ENCODE measurements at places on chromosomes 16 and 17.

DNA sequence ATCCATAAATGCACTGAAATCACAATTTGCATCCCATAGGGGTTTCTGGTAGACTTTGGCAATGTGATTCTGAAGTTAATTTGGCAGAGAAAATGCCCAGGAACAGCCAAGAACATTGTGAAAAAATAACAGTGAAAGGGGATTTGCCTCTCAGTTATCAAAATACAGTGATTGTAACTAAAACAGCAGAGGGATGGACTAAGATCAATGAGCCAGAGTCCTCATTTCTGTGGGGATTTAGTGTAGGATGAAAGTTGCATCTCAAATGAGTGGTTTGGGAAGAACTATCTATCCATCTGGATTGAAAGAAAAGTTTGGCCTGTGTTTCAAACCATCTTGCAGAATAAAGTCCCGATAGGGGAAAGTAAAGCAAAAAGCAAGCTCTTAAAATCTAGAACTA lies 28.1 kb downstream of the MYBBP1A start:
- DNase-seq = no peak

GRCh38 chr17:55751720-55752250 lies 934 bp downstream of the PCTP start:
- DNase-seq = no peak

- no peak for DNase-seq
Measured at GRCh38 chr16:73172241-73172972, 124.5 kb upstream of the ZFHX3 start.

- DNase-seq = no peak
Measured at GRCh38 chr16:2040041-2040786, 7.4 kb downstream of the NTHL1 start.

DNA sequence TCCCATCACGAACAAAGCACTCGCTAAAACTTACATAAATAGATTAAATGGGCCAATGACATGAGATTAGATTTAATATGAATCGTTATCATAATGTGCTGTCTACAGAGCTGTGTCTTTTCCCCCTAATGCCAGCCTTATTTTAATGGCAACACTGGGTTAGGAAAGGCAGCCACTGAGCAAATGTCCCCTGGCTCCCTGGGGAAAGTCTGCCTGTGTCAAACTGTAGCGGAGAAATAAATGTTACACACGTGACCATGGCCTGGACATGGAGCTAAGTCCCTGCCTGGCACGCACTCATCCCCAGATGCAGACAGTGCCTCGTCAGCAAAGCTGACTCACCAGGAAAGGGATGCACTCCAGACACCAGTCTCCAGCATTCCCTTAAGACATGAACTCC lies 61.3 kb upstream of the SDK2 start:
- DNase-seq = no peak

- DNase-seq = no peak
Measured at GRCh38 chr17:39238311-39238972, 12.7 kb upstream of the STAC2 start.

GRCh38 chr17:37488009-37488604 lies 1.6 kb upstream of the DUSP14 start:
- DNase-seq = no peak

DNA sequence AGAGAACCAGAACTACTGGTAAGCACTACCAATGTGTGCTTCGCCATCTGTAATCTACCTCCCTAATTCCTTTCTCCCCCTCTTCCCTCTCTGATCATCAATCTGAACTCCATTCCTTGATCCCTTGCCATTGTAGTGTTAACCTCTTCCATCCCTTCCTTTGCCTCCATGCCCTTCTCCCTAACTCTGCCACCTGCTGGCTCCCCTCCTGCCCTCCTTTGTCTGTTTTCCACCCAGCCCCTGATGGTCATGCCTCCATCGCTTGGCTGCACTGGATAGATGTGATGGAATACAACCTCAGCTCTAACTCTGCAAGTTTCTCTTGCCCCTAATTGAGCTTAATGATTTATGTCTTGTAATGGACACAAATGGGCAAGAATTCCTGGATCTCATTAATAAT lies 108.2 kb upstream of the ASIC2 start:
- no peak for DNase-seq

DNA sequence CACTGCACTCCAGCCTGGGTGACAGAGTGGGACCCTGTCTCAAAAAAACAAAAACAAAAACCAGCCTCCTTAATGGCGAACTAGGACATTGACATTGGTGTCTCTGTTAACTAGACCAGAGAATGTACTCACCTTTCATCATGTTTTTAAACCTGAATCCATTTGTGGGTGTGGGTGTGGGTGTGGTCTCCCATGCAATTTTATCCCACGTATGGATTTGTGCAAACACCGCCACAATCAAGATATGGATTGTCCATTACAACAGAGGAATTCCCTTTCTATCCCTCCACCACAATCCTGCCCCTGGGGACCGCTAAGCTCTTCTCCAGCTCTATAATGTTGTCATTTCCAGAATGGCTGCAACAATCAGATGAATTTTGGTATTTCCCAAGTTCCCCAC lies 49.9 kb downstream of the DNAH17 start:
- DNase-seq = no peak

DNA sequence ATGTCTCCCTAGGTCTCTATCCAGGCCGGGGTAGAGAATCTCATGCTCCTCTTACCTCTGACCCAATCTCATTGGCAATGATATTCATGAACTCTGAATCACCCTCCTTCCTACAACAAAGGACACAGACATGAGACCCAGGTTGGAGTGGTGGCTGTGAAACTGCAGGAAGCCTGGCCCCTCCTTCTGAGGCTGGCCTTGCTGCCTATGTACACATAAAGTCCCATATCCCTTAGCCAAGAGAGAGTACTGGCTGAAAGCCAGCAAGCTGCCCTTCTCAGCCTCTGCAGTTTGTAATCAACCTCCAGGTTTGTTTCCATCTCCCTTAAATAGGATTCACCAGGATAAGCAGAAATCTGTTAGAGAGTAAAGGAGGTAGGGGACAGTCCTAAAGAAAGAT lies 10.6 kb downstream of the AARSD1 start:
- no peak for DNase-seq

DNA sequence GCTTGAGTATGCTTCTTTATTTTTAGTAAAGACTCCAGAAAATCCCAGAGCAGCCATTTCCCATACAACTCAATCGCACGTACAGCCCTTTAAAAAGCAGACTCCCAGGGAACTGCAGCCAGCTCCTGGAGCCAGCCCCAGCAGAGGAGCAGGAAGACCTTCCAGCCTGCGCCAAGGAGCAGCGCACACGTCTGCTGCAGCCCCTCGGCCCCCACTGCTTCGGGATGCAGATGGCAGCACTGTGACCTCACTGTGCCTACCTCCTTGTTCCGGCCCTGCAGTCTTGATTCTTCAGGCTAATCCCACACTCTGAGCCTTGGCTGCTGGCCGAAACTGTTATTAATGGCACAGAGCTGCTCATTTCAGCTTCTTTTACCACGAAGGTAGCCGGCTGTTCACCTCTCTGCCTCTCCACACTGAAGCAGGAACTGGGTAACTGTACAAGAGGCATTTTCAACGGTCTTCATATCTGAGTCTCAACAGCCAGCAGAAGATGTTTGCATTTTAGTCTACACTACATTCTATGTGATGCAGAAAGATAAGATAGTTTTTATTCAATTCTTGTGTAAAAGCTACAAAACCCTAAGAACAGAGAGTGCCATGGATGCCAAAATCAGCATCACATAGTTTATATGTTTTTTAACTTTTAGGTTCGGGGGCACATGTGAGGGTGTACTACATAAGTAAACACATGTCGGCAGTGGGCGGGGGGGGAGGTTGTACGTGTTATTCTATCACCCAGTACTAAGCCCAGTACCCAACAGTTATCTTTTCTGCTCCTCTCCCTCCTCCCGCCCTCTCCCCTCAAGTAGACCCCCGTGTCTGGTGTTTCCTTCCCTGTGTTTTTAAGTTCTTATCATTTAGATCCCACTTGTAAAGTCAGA lies 130.9 kb downstream of the ANKRD11 start:
- DNase-seq = no peak

DNA sequence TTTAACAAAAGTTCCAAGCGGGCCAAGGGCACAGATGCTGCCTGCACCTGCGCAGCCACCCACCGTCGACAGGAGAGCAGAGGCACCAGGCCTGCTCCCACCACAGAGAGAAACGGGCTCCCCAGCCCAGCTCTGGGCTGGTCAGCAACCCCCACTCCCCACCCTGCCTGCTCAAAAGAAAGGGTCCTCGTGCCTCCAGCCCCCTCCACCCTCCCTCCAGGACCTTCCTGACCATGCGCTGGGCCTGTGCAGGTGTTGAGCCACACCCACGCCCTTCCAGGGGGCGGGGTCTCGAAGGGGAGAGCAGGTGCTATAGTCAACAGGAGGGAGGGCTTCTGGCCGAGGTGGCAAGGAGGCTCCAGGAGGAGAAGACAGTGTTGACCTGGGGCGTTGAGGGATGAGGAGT lies 25.3 kb downstream of the ZNF778 start:
- no peak for DNase-seq

- DNase-seq = no peak
Measured at GRCh38 chr17:17167356-17167755, 38.8 kb downstream of the PLD6 start.

DNA sequence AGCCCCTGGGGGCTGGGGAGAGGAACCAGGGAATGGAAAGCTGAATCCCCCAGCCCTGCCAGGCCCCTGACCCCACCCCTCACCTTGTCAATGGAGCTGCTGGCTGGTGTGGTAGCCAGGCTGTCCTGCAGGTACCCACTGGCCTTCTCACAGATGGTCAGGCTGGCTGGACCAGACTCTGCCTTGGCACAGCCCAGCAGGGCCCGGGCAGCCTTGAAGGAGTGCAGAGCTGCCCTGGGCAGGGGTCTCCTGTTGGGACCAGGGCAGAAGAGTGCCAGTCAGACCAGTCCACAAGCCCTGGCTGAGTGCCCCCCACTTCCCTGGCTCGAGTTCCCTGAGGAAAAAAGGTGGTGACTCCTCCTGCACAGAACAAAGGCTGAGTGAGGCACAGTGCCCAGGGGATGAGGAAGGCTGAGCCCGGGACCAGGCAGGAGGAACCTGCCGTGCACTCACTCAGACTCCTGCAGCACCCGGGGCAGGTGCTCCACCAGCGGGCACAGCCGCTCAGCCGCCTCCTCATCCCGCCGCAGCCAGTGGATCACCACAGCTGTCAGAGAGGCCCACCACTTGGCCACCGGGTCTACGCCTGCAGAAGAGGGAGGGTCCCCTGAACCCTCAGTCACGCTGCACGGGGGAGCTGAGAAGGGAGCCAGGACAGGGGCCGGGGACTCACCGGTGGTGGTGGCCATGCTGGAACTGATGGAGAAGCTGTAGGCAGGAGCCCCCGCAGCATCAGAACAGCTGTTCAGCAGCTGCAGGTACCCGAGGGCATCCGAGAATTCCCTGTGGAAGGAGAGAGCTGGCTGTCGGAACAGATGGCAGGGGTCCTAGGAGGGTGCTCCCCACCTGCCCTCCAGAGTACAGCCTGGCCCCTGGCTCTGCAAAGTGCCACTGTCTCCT lies 22.4 kb downstream of the SREBF1 start:
- no peak for DNase-seq

DNA sequence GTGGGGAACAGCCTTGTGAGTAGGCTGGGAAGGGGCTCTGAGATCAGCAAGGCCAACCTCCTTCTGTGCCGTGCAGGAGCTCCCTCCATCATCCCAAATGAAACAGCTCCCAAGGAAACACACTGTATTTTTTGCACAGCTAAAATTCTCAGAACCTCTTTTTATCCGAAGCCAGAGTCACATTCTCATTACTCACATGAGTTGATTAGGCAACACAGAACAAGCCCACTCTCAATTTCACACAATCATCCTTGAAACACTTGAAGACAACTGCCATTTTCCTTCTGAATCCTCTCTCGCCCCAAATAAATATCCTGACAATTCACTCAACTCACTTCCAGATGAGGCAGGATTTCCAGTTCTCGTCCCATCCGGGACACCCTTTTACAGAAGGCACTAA lies 66.1 kb downstream of the MYO18A start:
- DNase-seq = no peak

DNA sequence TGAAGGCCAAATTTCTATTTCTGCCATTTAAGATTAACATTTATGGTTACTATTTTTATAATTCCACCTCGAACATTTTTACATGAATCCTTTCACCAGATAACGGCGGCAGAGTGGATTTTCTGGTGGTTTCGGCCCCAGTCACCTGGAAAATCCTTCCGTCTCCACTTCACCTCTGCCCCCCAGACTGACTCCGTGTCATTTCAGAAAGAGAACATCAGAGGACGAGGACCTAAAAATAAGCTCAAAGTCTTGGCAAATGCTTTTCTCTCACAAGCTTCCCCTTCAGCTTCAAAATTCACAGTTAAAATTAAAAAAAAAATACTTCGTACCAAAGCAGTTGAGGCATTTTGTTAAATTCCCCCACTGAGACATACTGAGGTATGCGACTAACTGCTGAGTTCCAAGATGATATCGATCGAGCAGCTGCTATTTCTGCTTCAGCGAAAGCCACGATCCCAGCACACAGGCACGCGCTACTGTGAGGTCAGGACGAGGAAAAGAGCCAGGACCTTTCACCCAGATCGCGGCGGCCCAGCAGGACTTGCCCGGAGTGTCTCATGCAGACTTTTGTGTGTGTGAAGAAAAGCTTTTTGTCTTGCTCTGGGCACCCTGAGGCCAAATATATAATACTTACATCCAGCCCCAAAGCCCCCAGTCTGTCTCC lies 36.8 kb downstream of the ASPA start:
- no peak for DNase-seq

- DNase-seq = no peak
Measured at GRCh38 chr16:67242138-67242730, 5.0 kb downstream of the FHOD1 start.

GRCh38 chr17:67297454-67297960 lies 52.5 kb upstream of the HELZ start:
- DNase-seq = no peak

- DNase-seq = no peak
Measured at GRCh38 chr16:85234310-85235204, 122.3 kb upstream of the CIBAR2 start.

- no peak for DNase-seq
Measured at GRCh38 chr16:73046202-73046848, 1.6 kb downstream of the ZFHX3 start.

DNA sequence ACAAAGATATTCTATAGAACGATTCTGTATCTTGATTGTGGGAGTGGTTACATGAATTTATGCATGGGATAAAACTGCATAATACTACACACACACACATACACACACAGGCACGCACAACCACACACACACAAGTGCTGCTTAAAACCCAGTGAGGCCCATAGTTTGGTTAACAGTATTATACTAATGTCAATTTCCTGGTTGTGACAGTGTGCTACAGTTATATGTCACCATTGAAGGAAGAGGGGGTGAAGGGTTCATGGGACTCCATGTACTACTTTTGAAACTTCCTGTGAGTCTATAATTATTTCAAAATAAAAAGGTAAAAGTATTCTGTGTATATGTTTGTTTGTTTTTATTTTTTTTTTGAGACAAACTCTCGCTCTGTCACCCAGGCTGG lies 8.1 kb downstream of the ZC3H7A start:
- DNase-seq = no peak

- no peak for DNase-seq
Measured at GRCh38 chr17:58667934-58668597, 23.8 kb downstream of the TEX14 start.

- no peak for DNase-seq
Measured at GRCh38 chr17:79844869-79845600, 5.8 kb upstream of the CBX4 start.
